ENCODE measurements at places on chromosomes 1 and 21.

DNA sequence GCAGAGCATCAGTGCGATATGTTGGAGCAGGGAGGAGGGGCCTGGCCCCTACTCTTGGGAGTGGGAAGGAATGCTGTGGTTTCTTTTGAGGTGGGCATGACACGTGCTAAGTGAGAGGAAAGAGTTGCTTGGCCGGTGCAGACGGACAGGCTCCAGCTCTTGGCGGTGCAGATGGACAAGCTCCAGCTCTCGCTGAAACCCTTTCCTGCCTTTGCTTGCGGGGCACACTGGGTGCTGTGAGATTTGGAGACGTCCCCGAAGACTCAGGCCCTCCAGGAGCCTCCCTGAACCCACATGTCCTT lies 15.9 kb downstream of the PDXK start:
- no peak for DNase-seq

DNA sequence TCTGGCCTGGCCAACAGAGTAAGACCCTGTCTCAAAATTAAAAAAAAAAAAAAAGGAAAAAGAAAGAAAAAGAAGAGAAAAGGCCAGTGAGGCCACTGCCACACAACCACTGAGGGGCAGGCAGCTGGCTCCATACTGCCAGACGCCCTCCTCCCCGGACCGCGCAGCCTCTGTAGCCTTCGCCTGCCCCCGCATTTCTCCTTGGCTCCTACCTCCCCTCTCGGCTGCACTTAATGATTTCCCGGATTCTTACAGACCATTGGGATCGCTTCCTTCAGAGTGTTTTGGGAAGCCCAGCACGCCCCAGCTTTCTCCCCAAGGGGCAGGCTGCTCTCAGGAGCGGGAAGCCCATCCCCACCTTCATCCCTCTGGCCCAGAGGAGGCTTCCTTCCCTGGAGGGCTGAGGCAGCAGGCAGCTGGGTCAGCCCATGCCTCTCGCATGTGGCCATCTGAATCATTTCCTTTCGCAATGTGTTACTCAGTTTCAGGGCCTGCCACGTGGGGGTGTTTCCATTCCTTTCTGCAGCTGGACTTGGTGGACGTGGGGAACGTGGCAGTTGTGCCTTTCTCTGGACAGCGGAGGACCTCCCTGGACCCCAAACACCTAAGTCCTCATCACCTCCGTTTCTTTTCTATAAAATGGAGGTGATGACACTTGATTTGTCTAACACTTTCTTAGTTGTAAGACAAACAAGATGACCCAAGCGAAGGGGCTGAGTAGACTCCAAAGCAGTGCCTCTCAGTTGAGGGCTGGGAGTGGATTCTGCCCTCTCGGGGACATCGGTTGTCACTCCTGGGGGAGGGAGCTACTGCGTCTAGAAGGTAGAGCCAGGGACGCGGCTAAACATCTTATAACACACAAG lies 2.3 kb downstream of the SLC2A5 start:
- no peak for DNase-seq

- no peak for DNase-seq
Measured at GRCh38 chr21:14768042-14768441, 221.9 kb upstream of the SAMSN1 start.

GRCh38 chr21:25494804-25495203 lies 112.5 kb downstream of the MRPL39 start:
- no peak for DNase-seq

DNA sequence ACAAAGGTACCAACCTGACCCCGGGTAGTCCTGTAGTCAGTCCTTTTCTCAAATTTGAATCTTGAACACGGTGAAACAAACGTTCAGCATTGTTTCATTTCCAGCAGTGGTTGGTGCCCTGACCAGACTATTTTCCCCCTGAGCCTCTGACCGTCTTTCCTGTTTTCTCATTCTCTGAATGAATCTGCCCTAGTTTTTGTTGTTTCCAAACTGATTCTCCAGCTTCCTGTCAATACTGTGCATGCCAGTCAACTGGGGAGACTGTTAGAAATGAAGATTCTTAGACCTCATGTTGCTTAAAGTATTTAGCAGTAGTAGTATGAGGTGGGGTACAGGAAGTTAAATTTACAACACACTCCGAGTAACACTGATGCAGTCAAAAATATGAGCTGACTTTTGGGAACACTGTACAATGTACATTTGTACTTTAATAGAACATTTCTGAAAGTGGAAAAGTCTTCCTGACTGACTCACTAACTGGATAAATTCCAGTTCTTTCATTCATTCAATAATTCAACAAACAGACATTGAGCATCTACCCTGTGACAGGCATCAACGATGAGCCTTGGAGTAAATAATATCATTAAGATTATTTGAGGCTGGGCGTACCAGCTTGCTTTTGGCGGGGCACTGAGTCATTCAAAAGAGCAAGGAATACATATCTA lies 26.0 kb upstream of the ZRANB2 start:
- no peak for DNase-seq

GRCh38 chr1:55474168-55474786 lies 259.1 kb upstream of the USP24 start:
- peak; percentile 23 for DNase-seq

GRCh38 chr1:36253161-36253862 lies 29.1 kb downstream of the THRAP3 start:
- no peak for DNase-seq
